ENCODE measurements at places on chromosomes 2 and 18. TPM values are rescaled to one million over a fixed set of nuclear protein-coding genes. Genes with fewer than 3 reads are reported as not detected.

Gene PID1
- 211 TPM for total RNA-seq

Gene OXER1
- total RNA-seq, result not detected

Gene EFR3B
- total RNA-seq, result 0.09 TPM

Gene AGXT
- not detected for total RNA-seq

Gene DCC
- total RNA-seq, result not detected
